ENCODE measurements at places on chromosomes 1 and 21.

- no peak for DNase-seq
Measured at GRCh38 chr1:22575532-22576149, 12.4 kb downstream of the EPHA8 start.

GRCh38 chr1:58649555-58649954 is 50.3 kb downstream of the MYSM1 start:
- DNase-seq: peak; percentile 38

DNA sequence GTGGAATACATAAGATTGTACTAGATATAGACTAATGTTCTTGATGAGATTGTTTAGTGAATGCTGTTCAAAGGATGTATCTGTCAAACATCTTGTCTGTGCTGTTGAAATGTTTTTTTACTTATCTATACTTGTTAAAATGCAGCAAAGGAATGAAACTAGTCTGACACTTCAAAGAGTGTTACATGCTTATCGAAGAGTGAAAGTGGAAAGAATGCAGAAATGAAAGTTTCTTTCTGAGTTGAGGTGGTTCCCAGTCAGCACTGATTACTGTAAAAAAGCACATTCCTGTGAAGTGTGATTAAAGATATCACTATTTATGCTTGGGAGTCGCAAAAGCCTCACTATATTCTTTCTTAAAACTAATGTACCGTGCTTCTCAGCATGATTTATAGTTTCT is 1225.2 kb downstream of the NCAM2 start:
- no peak for DNase-seq

DNA sequence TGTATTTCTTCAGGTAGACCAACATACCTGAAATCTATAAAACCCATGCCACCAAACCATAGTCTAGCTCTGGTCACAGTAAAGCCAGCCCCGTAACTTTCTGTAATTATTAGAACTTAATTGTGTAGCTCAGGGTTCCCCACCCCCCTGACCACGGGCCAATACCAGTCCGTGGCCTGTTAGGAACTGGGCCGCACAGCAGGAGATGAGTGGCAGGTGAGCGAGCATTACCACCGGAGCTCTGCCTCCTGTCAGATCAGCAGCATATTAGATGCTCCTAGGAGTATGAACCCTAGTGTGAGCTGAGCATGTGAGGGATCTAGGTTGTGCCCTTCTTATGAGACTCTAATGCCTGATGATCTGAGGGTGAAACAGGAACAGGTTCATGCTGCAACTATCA is 14.6 kb downstream of the TENT5C start:
- no peak for DNase-seq

DNA sequence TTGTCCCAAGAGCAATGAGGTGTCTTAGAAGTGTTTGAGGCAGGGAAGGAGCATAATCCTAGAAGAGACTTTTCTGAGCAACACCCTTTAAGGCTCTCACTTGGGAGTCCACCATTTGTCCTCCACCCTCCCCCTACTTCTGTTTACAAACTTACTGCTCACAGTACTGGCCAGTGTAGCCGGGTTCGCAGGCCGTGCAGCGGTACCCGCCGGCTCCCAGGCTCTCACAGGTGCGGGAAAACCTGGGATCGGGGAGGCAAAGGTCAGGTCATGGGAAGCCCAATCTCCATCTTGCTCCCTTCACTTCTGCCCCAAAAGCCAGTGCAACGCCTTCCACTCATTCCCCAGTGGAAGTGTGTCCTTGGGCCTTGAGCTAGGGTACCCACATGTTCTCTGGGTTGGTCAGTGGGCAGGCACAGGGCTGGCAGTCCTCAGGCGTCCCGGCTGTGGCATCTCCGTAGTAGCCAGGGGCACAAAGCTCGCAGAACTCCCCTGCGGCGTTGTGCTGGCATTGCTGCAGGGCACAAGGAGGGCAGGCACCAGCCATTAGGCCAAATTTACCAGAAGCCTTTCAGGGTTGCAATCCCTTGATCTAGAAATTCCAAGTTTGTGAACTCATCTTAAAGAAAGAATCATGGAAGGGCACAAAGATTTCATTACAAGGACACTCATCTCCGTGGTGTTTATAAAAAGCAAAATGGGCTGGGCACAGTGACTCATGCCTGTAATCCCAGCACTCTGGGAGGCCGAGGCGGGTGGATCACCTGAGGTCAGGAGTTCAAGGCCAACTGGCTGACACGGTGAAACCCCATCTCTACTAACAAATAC is 49.8 kb downstream of the LDLRAD2 start:
- no peak for DNase-seq

GRCh38 chr1:240492832-240493440 is 119.0 kb downstream of the GREM2 start:
- peak; percentile 58 for DNase-seq

GRCh38 chr1:238954865-238955264 is 431.5 kb upstream of the CHRM3 start:
- DNase-seq: peak; percentile 0

DNA sequence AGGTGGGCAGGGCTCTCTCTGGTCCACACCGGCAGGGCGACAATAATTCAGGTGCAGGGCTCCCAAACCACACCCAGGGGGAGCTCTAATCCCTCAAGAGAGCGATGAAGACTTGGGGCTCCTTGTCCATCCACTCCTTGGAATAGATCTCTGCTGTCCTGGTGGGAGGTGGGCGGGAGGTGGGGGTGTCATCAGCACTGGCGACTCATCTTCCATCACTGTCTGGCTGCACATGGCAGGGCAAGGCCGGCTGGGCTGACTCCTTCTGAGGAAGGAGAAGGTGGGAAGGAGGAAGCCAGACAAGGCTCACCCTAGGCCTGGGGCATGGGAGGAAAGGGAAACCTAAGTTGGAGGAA is 29.3 kb downstream of the TNNT2 start:
- DNase-seq: peak; percentile 40

Data from common myeloid progenitor, CD34-positive (primary cell).